ENCODE measurements at places on chromosomes 6 and 20.

GRCh38 chr6:1040393-1040792, 271.5 kb upstream of the FOXQ1 start:
- DNase-seq: no peak

DNA sequence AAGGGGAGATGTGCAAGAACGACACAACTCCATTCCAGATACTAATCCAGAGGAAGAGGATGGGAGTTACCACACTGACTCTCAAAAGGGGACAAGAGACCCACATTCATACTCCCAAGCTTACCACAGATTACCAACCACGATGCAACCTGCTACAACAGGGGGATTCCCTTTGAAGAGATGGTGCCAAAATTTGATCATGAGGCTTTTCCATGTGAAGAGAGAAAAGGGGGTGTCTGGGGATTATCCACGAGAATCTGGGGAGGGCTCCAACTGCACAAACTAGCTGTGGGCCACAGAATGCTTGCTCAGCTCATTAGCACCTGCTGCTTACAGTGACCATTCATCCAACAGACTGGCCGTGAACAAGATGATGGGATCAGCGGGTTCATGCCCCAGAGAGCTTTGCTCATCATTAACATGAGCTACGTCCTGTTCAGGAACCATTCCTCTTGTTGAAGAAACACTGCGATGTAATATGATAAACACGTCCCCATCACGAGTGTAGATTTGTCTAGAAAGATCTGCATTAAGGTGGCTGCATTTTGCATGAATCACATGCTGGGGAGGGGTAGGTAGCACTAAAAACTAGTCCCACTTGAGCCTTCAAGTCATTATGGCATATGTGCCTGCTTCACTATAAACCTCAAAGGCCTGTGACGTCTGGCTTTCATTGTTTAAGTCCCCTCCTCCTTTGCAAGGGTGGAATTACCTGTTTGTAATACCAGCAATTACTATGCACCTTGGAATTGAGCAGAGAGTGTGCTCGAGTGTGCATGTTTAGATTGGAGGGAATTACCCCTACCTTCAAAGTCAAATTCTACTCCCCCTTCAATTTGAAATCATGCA, 4.0 kb downstream of the PLAGL2 start:
- no peak for DNase-seq

DNA sequence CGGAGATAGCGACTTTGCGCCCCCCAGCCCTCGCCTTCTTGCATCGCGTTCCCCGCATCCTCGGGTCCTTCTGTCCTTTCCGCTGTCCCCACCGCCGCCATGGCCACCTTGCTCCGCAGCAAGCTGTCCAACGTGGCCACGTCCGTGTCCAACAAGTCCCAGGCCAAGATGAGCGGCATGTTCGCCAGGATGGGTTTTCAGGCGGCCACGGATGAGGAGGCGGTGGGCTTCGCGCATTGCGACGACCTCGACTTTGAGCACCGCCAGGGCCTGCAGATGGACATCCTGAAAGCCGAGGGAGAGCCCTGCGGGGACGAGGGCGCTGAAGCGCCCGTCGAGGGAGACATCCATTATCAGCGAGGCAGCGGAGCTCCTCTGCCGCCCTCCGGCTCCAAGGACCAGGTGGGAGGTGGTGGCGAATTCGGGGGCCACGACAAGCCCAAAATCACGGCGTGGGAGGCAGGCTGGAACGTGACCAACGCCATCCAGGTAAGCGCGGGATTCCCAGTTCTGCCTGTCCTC, 401 bp downstream of the SLC32A1 start:
- no peak for DNase-seq

DNA sequence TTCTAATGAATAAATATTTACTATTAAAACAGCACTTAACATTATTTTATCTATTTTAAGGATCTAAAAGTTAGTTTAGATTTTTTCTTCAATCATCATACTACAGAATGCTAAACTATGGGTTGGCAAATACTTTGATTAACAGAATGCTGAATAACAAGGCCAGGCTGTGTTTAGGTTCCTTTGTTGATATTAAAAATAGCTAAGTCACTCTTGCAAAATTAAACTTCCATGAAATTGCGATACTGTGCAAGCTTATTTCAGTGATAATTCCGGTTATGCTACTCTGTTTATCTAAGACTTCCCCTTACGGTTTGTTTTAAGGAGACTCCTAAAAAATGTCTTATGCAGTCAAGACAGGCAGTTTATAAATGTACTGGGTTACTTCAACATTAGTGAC, 2.8 kb downstream of the RNF24 start:
- DNase-seq: no peak

DNA sequence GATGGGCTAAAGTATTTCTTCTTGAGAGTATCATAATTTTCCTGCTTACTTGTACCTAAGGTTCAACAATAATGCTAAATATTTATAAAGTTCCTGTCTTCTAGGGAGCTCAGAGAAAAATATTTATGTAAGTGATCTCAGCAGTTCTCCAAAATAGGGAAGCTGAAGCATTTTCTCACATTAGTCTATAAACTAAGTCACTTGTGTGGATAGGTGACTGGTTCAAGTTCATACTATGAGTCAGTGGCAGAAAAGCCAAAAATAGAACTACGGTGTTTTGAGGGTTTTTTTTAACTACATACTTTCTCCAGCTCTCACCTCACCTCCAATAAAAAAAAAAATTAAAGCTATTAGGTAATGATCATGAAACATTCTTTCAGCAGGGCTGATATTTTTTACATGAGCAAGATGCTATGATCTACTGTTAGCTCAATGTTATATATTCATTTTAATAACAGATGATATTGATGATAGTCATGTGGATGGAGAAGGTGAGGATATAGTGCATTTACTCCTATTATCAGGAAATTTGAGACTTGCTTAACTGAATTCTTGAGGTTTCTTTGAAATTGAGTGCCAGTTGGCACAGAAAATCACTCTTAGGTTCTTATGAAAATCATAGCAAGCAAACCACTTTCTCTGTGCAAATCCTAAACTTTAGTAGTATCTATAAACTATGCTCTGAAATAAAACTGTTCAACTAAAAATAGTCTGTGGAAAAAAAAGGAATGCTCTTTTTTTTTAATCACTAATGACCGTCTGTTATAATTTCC, 4.1 kb upstream of the MOXD1 start:
- no peak for DNase-seq

DNA sequence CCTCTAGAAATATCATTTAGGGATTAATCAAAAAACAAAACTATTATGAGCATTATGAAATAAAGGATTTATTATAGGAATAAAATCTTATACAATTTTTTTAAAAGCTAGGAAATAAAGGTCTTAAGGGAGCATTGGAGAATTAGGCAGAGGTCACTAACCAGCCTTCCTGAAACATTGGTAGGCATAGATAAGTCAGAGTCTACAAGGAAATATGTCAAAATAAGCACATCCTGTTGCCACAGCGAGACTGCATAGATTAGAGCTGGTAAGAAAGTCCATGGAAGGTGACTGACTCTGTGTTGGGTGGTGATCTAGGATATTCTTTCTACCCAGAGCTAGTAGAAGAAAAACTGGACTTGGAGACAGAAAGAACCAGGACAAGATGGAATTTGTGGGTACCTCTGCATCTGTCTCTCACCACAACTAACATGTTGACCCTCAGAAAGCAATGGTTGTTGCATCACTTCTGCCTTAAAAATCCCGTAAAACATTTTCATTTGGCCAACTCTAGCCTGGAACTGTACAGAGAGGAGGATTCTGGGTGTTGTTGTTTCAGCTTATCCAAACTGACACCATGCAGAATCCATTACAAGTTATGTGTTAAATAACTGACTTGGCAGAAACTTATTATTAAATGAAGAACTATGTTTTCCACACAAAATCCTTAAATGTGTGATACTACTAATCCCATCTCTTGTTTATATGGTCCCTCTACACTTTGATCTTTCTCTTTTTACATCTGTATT, 77.1 kb downstream of the FBXO5 start:
- no peak for DNase-seq

- DNase-seq: no peak
Observed at GRCh38 chr6:92428448-92428847, 990.9 kb downstream of the EPHA7 start.

DNA sequence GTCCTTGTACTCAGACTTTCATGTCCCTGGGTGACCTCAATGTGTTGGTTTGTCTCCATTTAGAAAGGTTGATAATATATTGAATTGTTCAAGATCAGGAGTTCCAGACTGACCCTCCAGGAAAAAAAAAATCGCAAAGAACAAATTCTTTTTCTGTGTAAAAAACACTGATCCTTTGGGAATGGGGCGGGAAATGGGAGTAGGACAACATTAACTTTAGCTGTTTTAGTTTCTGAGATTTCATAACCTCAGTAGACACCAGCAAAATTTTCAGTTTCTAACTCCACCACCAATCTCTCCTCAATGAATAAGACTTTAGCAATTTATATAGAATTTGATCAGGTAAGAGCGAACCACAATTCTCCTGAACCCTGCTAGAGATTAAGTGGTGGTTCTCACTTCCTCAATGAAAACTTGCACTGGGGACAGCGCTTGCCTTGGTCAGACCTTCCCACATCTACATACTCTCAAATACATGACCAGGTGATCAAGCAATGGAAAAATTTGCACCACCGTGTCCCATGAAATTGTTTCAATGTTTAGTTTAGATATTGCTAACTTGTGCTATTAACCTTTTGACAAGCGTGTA, 231.2 kb upstream of the PLN start:
- no peak for DNase-seq

GRCh38 chr6:84467296-84467695, 239.9 kb upstream of the CEP162 start:
- DNase-seq: no peak

- no peak for DNase-seq
Observed at GRCh38 chr20:20386192-20386591, 18.3 kb downstream of the INSM1 start.

- no peak for DNase-seq
Observed at GRCh38 chr6:150078788-150079187, 9.9 kb upstream of the ULBP3 start.

- no peak for DNase-seq
Observed at GRCh38 chr6:19892260-19892659, 55.1 kb downstream of the ID4 start.
